ENCODE measurements at places on chromosomes 4 and X.
A peak's percentile ranks its signal among the peaks of the same experiment; 100 is the strongest.

GRCh38 chr4:26252349-26253025, 68.3 kb upstream of the RBPJ start:
- no peak for DNase-seq

DNA sequence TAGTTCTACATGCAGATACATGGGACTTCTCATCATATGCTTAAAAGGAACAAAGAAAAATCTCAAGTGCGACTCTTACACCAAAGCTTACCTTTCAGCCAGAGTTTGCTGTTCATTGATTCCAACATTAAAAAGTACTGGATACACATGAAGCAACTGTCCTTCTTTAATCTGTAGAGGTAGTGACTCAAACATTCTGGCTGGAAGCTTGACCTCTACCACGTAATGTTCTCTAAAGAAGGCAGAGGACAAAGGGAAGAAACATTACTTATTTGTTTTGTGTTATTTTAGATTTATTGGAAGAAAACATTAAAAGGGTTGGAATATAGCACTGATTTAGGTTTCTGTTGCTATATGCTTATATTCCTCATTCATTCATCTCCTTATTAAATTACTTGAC, 476.1 kb downstream of the IL15 start:
- DNase-seq, result no peak

DNA sequence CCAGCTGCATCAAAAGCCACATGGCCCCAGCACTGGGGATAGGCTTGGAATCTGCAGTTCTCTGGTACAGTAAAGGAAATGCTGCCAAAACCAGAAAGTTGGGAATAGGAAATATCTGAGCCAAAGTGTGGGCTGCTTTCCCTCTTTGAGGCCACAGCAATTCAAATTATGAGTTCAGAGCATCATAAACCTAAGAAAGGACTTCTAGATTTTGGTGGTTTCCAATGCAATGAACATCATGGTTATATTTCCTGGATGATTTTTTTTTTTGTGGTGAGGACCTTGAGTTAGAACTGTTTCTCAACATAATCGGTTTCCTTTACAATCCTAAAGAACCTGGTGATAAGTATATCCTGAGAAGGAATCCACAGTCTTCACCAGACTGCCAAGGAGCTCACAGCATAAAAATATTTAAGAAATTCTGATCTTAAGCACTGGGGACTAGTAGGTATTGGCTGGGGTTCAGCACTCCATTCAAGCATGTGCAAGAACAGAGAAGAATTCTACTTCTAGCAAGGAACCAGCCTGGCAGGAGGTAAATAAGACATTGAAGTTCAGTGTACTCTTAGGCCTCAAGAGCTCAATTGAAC, 29.8 kb upstream of the ARHGAP24 start:
- DNase-seq, result no peak

DNA sequence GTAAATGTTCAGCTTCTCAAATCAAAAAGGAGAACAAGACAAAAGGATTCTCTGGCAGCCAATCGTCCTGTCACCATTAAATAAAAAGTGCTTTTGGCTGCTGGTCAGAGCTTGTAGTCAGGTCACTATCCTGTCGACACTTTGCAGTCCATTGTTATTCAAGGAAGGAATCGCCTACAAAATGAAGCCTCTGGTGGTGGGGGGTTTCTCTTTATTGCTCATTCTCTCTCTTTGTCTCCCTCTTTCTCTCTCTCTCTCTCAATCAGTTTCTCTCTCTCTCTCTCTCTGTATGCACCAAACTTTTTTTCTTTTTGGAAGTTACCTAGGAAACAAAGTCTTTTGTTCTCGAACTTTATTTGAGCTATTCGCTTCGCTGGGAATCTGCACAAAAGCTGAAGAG, 17.6 kb upstream of the SCML1 start:
- DNase-seq, result no peak

GRCh38 chr4:2044119-2044485, 15.0 kb upstream of the NAT8L start:
- no peak for DNase-seq

GRCh38 chr4:65623506-65623905, 46.8 kb downstream of the EPHA5 start:
- no peak for DNase-seq

DNA sequence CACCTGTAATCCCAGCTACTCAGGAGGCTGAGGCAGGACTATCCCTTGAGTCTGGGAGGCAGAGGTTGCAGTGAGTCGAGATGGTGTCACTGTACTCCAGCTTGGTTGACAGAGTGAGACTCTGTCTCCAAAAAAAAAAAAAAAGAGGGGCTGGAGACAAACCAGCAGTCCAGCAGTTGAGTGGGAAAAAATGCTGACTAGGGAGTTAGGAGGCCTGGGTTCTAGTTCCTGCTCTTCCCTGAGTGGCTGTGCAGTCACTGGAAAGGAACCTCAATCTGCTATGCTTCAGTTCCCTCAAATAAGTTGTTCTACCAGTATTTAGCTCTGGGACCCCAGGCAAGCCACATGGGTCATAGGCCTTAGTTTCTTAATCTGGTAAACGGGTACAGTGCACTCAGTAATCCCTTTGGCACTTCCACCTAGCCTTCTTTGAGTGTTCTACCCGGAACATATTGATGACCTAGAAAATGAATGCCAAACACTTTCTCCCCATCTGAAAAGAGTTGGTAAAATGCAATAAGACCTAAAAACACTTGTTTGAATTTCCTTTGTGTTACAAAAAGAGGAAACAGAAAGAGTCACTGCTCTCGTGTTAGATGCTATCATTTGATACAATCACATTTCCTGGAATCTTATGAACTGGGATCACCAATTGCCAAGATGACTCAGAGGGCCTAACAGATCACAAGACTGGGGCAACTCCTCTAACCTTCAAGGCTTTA, 99.3 kb upstream of the EGFL6 start:
- no peak for DNase-seq

DNA sequence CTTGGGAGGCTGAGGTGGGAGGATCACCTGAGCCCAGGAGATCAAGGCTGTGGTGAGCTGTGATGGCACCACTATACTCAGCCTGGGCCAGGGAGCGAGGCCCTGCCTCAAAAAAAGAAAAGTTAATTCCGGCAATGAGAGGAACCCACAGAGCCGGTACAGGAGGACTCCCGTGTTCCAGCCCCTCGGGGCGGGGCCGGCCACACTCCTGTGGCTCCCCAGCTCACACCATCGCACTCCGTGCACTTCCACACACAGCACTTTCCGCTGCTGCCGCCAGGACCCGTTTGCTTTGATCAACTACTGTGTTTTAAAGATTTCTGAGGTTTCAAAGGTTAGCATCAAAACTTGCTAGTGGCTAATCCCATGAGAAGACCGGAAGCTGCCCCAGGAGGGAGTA, 171.7 kb downstream of the AFAP1 start:
- DNase-seq, result no peak

- DNase-seq, result no peak
These were observed 466.1 kb upstream of the GRID2 start for GRCh38 chr4:91837608-91838029.

GRCh38 chrX:74195605-74196004, 108.4 kb upstream of the ZCCHC13 start:
- DNase-seq, result no peak

DNA sequence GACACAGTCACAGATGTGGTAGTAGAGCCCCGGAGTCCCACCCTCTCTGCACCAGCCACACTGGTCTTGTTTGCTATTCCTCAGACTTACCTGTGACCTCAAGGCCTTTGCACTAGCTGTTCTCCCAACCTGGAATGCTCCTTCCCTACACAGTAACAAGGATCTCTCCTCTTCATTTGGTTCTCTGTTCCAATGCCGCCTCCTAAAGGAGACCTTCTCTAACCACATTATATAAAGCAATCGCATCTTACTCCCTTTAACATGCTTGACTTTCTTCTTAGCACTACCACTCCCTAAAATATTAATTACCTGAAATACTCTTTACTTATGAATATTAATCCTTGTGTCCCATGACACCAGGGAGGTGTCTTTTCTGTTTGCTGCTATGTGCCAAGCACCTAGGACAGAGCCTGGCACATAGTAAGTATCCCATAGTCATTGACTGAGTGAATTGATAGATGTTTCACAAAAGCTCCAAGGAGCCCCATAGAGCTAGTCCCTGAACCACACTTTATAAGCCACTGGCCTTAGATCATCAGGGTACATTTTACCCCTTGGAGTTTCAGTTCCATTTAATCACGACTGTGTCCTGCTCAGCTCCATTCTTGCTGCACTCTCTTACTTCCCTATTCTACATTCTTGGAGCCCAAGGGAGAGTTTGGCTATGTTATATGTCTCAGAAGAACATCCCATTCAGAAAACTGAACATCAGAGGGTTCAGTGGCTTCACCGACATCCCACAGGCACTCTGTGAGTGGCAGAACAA, 312.7 kb downstream of the RAB28 start:
- no peak for DNase-seq

- DNase-seq, result no peak
These were observed 32.4 kb downstream of the FGFRL1 start for GRCh38 chr4:1043651-1044468.

- no peak for DNase-seq
These were observed 73.6 kb downstream of the STK32B start for GRCh38 chr4:5124876-5125275.

GRCh38 chrX:118968031-118968430, 6.4 kb upstream of the LONRF3 start:
- DNase-seq, result no peak

GRCh38 chr4:71006203-71006907, 12.9 kb downstream of the DCK start:
- no peak for DNase-seq

DNA sequence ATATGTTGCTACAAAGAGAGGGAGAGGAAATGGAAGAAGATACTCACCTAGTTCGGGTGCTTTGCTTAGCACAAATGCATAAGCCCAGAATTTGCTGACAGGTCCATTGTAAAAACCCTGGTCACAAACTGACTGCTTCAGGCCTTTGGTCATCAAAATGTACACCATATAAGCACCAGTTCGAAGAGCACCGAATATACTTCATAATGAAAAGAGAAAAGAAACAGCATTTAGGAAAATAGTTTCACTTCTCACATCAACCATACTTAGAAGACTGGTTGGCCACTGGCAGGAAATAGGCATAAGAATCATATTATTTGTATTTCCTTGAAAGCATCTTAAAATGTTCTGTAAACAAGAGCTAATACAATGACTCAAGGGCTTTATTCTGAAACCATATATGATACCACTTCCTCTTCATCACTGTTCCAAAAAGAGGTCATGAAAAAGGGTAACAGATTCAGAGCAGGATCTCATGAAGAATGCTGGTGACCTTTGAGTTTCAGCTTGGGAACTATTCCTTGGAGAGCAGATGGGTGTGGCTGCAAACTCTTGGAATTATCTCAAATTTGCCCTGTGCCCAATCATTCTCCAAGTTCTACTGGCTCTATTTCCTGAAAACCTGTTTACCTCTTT, 138.7 kb downstream of the ELOVL6 start:
- DNase-seq, result no peak

DNA sequence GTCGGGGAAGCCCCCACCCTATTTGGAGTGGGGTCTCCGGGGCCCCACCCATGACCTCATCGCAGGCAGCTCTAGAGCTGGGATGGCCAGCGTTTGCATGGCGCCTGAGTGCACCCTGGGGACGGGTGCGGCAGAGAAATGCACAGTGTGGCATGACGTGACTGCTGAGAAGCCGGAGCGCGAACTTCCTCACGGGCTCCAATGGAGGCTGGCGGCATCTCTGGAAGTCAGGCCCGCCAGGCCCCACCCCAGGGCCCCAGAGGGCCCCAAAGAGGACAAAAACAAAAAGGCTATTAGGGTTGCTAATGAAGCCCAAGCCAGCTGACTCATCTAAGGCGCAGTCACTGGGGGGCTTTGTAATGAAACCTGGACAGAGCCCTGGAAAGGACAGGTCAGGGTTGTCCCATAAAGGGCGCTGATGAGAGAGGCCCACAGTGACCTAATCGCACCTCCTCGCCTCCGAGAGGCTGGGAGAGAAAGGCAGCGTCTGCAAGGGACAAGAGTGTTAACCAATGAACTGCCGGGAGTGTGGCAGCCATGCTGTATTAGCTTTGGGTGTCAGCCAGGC, 86.0 kb upstream of the C1QTNF7 start:
- DNase-seq, result no peak

GRCh38 chrX:43973249-43974099, at the start of gene NDP:
NDP (minus strand) TSS chrX:43973390; CDS start chrX:43958645, 14,745 bp downstream.
- no peak for DNase-seq

DNA sequence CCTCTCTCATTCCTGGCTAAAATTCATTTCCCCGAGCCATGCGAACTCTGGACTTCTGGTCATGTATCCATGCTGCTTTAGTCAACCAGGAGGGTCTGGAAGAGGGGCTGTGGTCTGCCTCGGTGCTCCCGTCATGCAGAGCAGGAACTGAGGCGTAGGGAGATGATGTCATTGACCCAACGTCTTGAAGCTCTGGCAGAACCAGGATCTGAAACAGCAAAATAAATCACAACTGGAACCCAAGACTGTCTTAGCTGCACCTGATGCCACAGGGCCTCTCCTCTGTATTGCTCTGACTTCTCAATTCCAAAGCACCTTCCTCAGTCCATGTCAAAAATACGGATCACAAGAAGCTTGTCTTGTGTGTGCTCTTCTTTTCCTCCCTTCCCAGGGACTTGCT, 131.0 kb upstream of the LDB2 start:
- no peak for DNase-seq

- peak; percentile 34 for DNase-seq
These were observed at the start of gene ARMCX4 for GRCh38 chrX:101485212-101485949. ARMCX4 (plus strand) TSS chrX:101485456; CDS start chrX:101488590, 3,134 bp downstream.

Measured in D721Med (cell line).